ENCODE measurements at places on chromosomes 3 and 15. TPM values are rescaled to one million over a fixed set of nuclear protein-coding genes. Genes with fewer than 3 reads are reported as not detected.

- no peak overlapping the region for H3K27ac ChIP-seq
- no peaks in the 10 kb centered on the region for H3K27me3 ChIP-seq
- H3K36me3 ChIP-seq = no peaks in the 10 kb centered on the region
- H3K4me1 ChIP-seq = peaks cover 13% of the 10 kb centered on the region
- DNase-seq = no peak
Measured at GRCh38 chr15:70017801-70018200, 79.9 kb downstream of the TLE3 start.

DNA sequence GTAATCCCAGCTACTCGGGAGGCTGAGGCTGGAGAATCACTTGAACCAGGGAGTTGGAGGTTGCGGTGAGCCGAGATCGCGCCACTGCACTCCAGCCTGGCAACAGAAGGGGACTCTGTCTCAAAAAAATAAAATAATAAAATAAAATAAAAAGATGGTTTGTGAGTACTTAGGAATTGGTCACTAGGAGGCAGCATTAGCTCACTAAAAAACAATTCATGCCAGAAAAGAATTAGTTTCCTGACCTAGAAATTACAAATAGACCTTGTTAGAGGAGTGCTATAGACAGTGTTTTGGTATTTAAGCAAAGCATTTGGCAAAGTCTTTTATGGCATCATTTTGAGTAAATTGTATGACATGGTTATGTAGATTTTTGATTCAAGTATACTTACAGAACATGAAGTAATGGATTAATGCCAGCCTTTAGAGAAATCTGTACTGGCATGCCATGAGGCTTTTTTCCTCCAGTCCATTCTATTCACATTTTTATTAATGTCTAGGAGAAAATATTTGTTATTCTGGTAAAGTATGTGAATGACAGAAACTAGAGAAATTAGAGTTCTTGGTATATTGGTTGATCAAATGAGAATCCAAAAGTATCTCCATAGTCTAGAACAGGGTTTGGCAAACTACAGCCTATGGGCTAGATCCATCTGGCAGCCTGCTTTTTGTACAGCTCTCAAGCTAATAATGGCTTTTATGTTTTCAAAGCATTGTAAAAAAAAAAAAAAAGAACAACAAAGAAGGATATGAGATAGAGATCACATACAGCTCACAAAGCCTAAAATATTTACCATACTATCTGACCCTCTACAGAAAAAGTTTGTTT is 81.6 kb downstream of the LRRC49 start:
- H3K4me3 ChIP-seq = no peak overlapping the region
- H3K4me1 ChIP-seq = no peaks in the 10 kb centered on the region
- H3K27ac ChIP-seq = no peak overlapping the region
- no peaks in the 10 kb centered on the region for H3K27me3 ChIP-seq
- H3K36me3 ChIP-seq = no peaks in the 10 kb centered on the region

Gene SCN5A
- total RNA-seq = 8.2 TPM

Gene SLC22A14
- total RNA-seq = not detected

All from GM23338 (cell line).